ENCODE measurements at places on chromosomes 2 and 18. TPM values are rescaled to one million over a fixed set of nuclear protein-coding genes. Genes with fewer than 3 reads are reported as not detected.

Gene BOD1L2
- not detected for total RNA-seq

DNA sequence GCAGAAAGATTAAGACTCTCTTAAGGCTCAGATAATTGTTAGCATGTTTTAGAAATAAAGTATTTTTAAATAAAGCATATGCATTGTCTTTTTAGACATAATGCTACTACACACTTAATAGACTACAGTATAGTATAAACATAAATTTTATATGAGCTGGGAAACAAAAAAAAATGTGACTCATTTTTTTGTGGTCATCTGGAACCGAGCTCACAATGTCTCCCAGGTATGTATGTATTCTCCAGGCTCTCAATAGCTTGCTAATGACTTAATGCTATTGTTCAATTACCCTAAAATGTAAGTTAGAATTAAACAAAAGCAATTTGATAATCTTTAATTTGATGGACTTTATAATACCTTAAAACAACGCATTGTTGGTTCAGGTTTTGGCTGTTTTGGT is 167.2 kb downstream of the NUP35 start:
- no peak for DNase-seq

- no peak for DNase-seq
These were observed 37.7 kb downstream of the PIK3C3 start for GRCh38 chr18:41992703-41993102.

Gene RTKN
- 11.1 TPM for total RNA-seq

DNA sequence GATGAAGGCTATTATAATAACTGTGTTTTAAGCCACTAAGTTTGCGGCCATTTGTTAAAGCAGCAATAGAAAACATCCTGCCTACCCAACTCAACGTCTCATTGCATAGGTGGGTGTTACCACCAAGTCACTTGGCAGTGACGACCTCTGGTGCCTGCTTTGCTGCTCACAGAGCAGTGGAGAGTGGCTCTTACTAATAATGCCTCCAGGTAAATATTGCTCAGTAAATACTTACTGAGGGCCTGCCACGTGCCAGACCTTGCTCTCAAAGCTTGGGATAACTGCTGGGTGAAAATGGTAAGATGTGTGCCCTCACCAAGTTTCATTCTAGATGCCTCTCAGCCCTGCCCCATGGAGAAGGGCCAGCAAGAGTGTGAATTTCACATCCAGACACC is 27.7 kb downstream of the ITGA6 start:
- no peak for DNase-seq

DNA sequence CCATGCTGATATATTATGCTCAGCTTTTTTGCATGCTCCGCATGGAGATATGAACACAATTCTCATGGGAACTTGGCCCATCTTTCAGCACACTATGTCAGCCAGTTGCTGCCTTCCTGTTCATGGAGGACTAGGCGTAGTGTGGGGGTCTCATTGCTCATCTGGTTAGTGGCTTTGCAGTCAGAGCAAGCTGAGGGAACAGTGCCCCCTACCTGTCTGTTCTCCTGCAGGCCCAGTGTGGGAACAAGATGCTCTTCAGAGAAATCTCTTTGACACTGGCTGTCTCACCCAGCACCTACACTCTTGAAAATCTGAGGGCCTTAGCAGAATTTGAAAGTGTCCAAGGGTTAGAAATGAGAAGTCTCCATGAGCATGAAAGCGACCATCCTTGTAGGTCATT is 47.1 kb downstream of the SPTBN1 start:
- peak; percentile 24 for DNase-seq

Gene MYL1
- not detected for total RNA-seq

- DNase-seq = peak; percentile 29
These were observed 438.2 kb downstream of the NBAS start for GRCh38 chr2:15122915-15123314.

DNA sequence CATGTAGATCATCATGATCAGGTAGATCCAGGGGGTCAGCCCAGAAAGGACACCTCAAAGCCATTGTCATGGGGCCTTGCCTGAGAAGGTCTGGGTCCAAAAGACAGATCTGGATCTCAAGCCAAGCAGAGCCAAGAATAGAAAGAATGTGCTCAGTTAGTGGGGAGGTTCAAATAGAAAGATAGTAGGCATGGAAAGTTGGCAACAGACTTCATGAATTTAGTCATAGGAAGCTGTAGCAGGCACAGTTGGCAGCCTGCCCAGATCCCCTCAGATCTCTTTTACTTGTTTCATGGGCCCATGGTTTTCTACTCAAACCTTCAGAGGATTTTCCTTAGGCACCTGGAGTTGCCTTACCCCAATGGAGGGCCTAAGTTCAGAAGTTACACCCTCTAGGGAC is 767.0 kb downstream of the SLC4A3 start:
- DNase-seq = peak; percentile 58

Gene FASTKD2
- total RNA-seq = 70.3 TPM

Gene HOXD13
- total RNA-seq = not detected

DNA sequence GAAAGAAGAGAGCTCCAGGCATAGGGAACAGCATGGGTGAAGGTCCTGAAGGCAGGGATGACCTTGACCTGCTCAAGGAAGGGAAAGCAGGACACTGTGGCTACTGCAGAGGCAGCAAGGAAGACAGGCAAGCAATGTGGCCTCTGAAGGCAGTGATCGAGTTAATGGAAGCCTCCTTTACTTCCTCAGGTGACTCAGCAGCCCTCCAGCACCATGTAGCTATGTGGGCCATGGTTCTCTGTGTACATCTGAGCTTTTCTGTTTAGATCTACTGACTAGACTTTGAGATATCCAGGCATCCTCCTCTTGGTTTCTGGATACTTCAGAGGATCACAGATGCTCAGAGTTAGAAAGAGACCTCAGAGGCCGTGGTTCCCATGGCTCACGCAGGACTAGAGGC is 107.3 kb upstream of the PID1 start:
- no peak for DNase-seq

DNA sequence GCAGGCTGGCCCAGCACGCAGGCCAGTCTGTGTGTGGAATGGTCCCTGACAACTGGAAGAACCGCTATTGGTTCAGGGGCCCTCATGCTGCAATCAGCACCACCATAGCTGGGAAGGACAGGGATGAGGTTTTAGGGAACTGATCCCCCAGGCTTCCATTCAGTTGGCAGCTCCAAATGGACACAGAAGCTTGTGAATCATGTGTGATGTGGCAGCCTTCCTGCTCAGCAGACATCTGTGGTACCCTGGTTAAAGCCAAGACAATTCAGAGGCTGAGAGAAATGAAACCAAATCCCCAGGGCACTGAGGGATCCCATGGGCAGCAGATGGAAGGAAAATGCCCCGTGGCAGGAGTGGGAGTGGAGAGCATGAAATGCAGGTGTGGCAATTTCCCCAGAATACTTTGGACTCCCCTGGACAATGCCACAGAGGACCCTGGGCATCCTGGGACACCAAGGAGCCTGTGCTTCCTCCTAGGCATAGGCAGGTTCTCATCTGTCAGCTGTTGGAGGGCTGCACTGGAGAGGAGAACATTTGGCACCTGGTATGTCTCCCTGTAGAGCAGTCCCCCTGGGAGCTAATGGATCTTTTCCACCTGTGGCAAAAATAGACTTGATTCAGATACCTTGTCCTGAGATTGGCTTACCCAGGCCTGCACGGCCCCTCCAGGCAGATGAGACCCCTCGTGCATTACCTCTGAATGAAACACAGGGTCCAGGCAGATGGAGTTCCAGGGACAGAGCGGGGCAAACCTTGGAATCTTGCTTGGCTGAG is 162.2 kb upstream of the BCL2L11 start:
- DNase-seq = no peak

GRCh38 chr2:99562516-99562915 is 72.7 kb upstream of the REV1 start:
- DNase-seq = no peak

Gene HNMT
- 14.2 TPM for total RNA-seq

GRCh38 chr18:45496741-45497140 is 118.5 kb upstream of the SLC14A2 start:
- DNase-seq = no peak

DNA sequence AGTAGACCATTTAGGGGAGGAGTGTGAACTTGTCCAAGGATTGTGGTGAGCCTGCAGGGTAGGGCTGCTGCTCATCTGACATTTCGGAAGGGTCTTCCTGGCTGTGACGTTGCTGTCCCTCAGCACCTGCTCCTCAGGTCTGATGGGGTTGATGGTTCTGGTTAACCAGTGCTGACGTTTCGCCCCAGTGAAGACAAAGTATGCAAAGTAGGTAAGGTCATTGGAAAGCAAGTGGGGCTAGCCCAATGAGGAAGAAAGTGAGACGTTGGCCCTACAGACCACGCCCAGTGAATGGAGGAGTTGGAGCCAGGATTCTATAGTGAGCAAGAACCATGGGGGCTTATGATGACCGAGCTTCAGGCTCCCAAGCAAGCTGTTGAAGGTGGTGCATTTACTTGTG is 33.4 kb upstream of the ZNF396 start:
- DNase-seq = no peak

DNA sequence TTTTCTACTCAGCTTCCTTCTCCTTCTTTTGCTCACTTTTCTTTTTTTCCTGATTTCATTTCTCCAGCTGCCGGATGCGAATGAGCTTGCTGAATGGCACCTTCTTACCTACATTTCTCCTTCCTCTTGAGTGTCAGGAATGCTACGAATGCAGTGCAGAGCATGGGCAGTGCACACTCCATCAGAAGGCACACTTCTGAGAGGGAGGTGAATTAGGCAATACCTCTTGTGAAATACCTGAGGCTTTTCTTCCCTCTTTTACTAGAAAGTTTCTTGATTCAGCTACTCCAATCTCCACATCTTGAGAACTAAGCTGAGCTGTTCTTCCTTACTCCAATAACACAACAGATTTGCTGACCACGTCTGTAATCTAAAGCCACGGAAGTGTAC is 51.1 kb downstream of the PLEKHM3 start:
- DNase-seq = no peak

GRCh38 chr2:224025874-224026273 is 13.2 kb downstream of the SERPINE2 start:
- DNase-seq = no peak

DNA sequence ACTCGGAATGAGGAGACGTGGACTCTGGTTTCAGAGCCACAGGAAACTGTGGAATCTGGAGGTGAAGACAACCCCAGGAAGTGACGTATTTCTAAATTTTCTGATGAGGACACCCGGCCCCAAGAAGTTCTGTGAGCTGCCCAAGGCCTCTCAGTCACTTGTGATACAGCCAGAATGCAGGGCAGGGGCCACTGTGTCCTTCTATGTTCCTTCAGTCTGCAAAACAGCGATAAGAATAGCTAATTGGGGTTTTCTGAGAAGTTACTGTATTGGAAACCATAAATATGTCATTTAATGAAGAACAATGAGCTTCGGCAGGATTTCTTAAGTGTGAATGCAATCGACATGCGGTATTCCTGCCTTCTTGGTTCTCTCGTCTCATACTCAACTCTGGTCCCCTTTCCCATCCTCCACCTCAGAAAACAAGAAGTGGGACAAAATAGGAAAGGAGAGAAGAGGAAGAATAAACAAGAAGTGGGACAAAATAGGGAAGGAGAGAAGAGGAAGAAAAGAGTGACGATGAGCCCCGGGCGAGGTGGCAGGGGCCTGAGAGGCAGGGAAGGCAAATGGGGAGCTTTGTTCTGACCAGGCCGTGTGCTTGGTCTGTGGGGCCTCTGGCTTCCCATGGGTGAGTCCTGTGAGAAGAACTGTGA is 282.0 kb upstream of the REV1 start:
- no peak for DNase-seq

DNA sequence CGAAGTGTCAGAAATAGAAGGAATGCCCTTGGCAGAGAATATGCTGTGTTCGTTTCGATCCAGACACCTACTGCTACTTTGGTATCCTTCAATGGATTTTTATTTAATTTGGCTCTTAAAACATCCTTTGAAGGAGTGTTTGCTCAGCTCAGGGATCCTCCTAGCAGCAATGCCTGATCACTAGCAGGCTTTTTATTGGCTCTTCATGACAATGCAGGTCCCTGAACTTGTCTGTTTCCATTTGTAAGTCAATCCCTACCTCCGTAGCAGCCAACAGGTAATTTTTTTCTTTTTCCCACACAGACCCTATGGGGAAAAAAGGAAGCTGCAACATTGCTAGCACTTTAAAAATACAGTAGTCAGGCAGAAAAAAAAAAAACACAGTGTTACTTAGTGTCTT is 366.2 kb upstream of the LRRTM1 start:
- DNase-seq = no peak

Gene CYP26B1
- not detected for total RNA-seq

GRCh38 chr2:86201671-86202335 is 2.5 kb downstream of the MRPL35 start:
- no peak for DNase-seq

DNA sequence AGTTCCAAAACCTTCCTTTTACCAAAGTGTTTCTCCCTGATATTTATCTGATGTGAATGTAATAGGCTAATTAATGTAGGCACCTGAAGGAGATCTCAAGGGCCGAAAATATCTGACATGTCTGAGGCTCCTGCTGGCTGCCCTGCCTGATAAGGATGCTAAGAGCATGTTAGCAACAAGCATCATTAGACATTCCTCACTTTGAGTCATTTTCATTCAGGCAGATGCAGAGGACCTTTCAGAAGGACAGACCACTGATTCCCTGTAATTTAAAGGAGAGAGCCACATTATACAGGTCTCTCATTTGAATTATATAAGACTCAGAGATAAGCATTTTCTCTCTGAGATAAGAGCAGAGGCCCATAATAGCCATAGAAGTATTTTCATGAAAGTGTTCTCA is 222.4 kb upstream of the NCKAP5 start:
- DNase-seq = peak; percentile 73

Gene INHBB
- 0.28 TPM for total RNA-seq

GRCh38 chr2:207311316-207312005 is 145.7 kb upstream of the KLF7 start:
- peak; percentile 100 for DNase-seq

Gene WDCP
- total RNA-seq = 18.6 TPM

DNA sequence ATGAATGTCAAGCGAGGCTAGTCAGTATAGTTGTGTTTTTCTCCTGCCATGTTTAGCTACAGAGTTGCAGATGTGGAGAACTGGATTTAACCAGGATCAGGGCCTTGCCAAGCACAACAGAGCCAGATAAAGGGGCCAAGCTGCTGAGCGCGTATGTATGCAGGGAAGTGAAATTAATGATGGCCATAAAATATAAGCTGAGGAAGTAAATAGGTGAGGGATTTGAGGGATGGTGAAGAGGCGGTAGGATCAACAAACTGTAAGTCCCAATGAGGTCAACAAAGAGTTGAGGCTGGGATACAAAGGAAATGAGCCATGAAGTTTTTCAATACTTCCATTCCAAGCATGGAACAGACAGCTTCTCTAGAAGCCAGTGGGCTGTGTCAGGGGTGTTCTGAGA is 10.6 kb downstream of the LRP2 start:
- no peak for DNase-seq

DNA sequence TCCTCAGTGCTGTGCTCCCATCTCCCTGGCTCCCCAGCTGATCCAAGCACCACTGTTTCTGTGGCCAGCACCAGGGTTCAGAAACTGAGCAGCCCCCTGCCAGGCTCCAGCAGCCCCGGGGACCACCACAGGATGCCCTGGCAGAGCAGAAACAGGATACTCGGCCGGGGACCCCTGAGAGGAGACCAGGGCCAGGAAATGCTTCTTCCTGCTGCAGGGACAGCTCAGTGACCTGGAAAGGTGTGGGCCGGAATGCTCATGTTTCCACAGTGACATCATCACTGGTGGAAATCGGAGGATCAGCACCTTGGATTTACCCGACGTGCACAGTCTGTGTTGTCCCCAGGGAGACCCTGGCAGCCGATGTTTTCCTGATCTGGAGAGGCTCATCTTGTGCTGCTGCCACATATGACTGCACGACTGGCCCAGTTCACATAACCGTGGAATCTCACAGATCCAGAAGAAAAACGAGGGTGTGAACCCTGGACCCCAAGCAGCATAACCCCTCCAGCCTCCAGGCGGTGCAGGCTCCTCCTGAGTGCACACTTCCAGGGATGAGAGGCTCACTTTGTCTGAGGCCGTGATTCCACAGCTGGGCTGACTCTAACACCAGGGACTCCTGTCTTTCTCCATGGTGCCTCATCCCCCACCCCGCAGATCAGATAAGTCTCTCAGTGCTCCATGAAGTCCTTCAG is 58.0 kb downstream of the DDX1 start:
- DNase-seq = no peak
